ENCODE measurements at places on chromosomes 7 and 10. TPM values are rescaled to one million over a fixed set of nuclear protein-coding genes. Genes with fewer than 3 reads are reported as not detected.

The FKBP6 gene
- total RNA-seq = not detected

The SLC13A4 gene
- 1.7 TPM for total RNA-seq

The ELOVL3 gene
- total RNA-seq = not detected

The NOD1 gene
- 7.3 TPM for total RNA-seq

DNA sequence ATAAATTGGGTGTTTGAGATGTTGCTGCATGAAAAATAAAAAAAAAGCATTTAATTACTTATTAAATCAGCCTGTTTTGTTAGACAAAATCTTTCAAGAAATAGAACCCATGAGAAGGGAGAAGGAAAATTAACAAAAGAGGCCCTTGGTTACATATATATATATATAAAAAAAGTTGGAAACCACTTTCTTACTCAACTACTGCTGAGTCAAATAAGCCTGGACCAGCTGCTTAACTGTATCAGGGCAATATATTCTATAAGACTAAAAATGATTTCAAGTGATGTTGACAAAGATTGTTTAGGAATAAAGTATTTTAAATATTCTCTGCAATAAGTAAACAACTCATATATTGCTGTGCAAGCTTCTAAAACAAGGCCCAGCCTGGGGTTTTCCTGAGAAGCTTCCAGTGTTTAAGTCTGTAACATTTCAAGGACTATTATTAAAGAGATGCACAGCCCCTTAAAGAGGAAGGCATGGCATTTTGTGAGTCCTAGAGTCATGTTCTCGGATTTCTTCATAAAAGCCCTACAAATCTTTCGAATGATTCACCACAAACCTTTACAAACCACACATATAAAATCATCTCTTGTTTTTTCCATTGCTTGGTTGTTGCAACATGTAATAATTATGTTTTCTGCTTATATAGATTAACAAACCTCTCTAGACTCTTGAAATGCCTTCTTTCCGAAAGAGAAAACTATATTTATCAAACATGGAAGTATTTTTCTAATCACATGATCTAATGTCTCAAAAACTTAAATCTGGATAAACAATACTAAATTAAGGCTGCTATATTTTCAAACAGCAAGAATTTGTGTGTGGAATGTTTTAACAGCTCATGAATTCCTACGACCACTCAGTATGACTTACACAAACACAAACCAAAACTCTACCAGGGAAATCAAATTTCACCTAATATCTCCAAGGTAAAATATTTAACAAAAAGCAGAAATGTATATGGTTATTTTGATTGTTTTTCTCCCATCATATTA, 14.3 kb downstream of the JAZF1 start:
- no peaks in the 10 kb centered on the region for H3K36me3 ChIP-seq
- no peak overlapping the region for H3K4me3 ChIP-seq
- no peak for DNase-seq
- no peaks in the 10 kb centered on the region for H3K4me1 ChIP-seq

DNA sequence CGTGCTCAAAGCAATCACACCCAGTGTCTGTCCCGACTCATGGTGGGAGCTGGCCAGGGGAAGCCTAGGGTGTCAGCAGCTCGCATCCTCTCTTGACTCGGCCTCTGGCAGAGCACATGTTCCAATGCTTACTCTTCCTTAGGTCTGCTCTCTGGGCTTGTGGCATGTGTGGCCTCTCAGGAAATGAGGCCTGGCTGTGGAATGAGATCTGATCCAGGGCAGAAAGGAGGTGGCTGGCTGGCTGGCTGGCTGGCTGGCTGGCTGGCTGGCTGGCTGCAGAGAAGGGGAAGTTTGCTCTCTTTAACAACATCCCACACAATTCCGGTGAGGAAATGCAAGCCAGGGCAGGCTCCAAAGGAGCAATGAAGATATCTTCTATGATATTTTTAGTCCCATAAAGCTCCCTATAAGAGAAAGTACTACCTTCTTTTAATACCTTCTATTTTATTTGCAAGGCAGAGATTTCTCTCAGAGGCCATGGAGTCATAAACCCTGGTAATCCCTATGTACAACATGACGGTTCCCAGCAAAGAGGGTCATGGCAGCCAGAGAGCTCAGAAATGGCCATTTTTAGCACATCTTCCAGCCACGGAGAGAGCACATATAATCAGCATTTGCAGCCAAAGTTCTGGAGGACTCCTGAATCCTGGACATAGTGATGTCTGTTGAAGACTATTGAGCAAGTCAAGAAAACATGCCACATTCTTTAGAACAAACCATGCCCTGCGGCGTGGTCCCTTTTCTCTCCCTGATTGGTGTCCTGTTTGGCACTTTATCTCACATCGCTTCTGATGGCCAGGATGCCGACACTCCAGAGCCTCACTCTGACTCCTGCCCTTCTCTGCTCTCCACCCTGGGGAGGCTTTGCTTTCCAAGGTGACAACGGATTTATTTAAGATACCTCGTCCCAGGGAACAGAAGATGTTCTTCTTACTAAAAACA, 153.7 kb downstream of the FANK1 start:
- no peak overlapping the region for H3K4me3 ChIP-seq
- no peak overlapping the region for H3K27ac ChIP-seq
- H3K4me1 ChIP-seq = no peaks in the 10 kb centered on the region
- H3K36me3 ChIP-seq = no peaks in the 10 kb centered on the region
- DNase-seq = no peak

DNA sequence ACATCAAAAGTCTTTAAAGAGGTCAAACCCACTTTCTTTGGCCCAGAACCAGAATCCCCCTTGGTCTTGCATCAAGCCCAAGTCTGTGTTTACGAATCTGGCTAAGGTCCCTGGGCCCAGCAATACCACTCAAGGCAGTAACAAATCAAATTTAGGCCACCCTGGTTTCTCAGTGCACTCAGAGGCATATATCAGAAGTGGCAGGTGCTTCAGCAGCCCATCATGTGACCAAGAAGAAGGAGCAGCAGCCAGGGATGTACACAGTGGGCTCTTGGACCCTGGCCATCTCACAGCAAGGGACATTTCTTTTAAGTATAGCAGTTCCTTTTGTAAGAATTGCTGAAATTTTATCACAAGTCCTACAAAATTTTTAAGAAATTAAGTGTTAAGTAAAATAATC, 7.3 kb upstream of the SLC25A13 start:
- no peaks in the 10 kb centered on the region for H3K27me3 ChIP-seq
- DNase-seq = no peak
- no peak overlapping the region for H3K27ac ChIP-seq
- H3K4me3 ChIP-seq = no peak overlapping the region

GRCh38 chr10:11551916-11552602, 59.4 kb downstream of the USP6NL start:
- H3K36me3 ChIP-seq = no peaks in the 10 kb centered on the region
- DNase-seq = no peak
- no peaks in the 10 kb centered on the region for H3K27me3 ChIP-seq
- H3K27ac ChIP-seq = peak overlapping the region; percentile 47

DNA sequence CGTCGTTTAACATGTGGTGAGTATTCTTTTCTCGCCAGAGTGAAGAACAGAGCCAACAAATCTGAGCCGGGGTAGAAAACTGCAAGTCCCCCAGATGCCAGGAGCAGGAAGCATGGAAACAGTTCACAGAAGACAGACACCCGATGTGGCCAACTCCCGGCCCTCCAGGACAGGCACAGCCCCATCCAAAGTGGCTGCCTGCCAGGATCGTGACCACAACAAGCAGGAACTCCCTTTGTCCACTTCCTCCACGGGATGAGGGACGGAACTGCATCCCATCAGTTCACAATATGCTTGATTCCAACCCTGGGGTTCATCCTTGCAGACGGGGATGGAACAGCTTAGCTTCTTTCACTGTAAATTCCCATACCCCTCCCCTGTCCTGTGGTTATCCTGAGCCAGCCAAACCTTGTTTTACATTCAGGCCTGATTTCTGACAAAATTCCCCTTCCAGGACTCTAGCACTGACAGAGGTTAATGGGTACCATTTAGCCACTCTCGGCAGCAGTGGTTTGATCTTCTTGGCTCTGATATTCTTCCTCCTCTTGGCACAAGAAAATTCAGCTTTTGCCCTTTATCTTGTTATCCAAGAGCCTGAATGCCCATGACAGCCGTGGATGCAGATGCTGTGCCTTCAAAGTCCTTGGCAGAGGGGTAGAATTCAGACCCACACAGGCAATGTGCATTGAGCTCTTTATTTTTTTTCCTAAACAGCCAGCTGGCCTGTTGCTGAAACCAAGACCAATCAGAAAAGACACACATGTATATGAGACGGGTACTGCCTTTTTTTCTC, 105.5 kb upstream of the FAM204A start:
- no peak overlapping the region for H3K27ac ChIP-seq
- no peak for DNase-seq
- H3K36me3 ChIP-seq = no peaks in the 10 kb centered on the region
- no peaks in the 10 kb centered on the region for H3K4me1 ChIP-seq
- H3K27me3 ChIP-seq = no peaks in the 10 kb centered on the region
- H3K4me3 ChIP-seq = no peak overlapping the region

- DNase-seq = no peak
- no peaks in the 10 kb centered on the region for H3K36me3 ChIP-seq
- H3K27me3 ChIP-seq = no peaks in the 10 kb centered on the region
Observed at GRCh38 chr7:25215694-25216335, 12.5 kb downstream of the NPVF start.

DNA sequence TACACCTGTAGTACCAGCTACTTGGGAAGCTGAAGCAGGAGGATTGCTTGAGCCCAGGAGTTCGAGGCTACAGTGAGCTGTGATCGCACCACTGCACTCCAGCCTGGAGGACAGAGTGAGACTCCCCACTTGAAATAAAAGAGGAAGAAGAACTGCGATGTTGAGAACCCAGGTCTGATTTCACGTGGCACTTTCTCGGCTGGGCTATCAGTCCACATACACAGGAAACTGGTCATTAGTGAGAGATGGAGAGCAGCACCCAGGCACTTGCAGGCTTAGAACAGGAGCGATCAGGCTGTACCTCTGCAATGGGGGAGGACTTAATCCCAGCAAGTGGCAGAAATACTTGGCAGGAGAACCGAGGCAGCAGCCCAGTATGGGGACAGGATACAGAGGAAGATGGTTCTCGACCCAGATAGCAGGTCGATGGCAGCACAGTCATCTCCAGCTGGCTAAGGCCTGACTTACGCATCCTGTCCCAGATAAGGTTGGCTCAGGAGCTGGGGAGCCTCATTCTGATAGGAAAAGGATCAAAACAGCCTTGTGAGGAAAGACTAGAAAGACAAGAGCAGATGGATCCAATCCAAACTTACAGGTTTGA, 487.7 kb upstream of the AUTS2 start:
- no peaks in the 10 kb centered on the region for H3K27me3 ChIP-seq
- DNase-seq = no peak
- H3K4me1 ChIP-seq = no peaks in the 10 kb centered on the region
- no peaks in the 10 kb centered on the region for H3K36me3 ChIP-seq
- H3K4me3 ChIP-seq = no peak overlapping the region

DNA sequence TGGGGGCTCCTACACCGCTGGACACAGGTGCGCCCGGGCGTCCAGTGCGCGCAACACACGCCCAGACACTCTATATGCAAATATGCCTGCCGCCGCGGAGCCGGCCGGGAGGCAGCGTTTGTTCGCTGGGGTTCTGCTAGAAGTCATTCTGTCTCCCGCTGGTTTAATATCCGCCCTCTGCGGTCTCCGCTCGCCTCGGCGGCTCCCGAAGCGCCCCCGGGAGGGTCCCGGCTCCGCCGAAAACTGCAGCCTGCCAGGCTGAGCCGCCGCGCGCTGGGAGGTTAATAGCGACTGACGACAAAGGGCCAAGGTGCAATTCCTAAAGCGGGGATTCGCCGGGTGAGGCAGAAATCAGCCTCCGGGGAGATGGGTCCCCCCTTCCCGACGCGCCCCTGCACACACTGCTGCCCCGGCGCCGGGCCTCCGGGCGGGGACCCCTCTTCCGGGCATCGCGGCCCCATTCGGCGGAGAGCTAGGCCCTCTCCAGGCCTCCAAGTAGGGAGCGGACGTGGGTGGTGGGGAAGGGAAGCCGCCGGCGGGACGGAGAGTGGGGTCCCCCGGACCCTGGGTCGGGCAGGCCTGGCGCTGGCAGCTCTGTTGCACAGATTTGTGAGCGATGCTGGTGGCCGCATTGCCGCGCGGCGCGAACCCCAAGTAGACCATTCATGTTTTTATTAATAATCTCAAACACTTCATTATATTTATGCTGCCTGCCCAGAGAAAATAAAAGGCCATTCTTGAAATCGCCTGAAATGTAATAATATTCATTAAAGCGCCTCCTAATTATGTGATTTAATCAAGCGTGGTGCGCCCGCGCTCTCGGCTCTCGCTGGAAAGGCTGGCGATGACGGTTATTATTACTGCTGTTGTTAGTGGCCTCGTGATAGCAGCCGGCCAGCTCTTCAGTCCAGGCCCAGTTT, 9.1 kb downstream of the EN2 start:
- H3K36me3 ChIP-seq = no peaks in the 10 kb centered on the region
- H3K4me1 ChIP-seq = peaks cover 12% of the 10 kb centered on the region
- DNase-seq = no peak
- H3K27ac ChIP-seq = no peak overlapping the region
- peaks cover 86% of the 10 kb centered on the region for H3K27me3 ChIP-seq

- no peaks in the 10 kb centered on the region for H3K4me1 ChIP-seq
- DNase-seq = no peak
- H3K4me3 ChIP-seq = no peak overlapping the region
- H3K36me3 ChIP-seq = no peaks in the 10 kb centered on the region
Observed at GRCh38 chr7:55618913-55619312, 46.6 kb upstream of the VOPP1 start.

DNA sequence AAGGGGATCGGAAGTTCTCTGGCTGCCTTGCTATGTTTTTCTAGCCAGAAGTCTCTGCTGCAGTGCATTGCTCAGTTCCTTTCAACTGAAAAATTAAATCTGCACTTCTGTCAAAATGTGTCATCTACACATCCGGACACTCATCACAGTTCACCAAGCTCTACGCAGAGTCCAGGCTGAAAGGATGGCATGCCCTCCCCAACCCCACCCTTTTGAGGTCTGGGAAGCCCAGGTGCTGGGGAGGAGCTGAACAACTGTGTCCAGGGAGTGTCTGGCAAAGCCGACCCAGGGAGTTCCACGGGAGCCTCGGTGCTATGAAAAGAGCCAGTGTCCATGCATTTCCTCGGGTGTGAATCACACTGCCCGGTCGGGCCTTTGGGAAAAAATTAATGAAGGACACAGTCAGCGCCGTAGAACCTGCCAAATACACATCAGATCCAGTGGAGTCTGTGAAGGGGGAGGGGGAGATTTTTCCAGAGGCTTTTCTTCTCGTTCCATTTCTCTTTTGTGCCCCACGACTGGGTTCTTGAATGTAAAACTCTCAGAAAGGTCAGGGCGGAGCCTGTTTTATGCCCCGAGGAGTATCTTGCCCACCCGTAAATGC, 757 bp upstream of the PALS2 start:
- H3K36me3 ChIP-seq = no peaks in the 10 kb centered on the region
- DNase-seq = no peak
- H3K27me3 ChIP-seq = no peaks in the 10 kb centered on the region

GRCh38 chr10:64091897-64092296, 570.7 kb downstream of the REEP3 start:
- H3K4me1 ChIP-seq = no peaks in the 10 kb centered on the region
- no peaks in the 10 kb centered on the region for H3K27me3 ChIP-seq
- DNase-seq = no peak
- no peak overlapping the region for H3K27ac ChIP-seq
- no peak overlapping the region for H3K4me3 ChIP-seq
